Neural crest cell (in vitro differentiated cells): ENCODE measurements at places on chromosomes 4 and X.
A peak's percentile ranks its signal among the peaks of the same experiment; 100 is the strongest.

DNA sequence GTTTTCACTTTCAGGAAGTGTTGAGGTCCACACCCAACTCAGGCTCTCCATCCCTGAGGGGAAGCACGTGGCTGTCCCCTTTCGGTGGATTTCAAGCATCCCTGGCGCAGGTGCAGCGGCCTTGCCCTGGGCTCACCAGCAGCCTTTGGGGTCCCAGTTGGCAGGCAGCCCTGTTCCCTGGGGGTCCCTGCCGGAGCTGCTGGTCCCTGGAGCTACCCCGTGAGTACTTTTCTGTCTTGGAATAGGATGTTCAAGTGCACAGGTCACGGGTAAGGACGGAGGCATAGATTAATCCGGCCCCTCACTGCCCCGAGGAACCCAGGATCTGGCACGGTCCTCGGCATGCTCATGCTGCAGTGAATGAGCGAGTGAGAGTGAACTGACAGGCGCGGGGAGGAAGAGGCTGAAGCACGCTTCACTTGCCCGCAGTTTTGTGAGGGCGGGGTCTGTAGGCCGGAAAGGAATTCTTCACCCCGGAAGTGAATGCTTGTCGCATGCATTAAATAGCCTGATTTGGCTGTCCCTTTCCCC is 117.2 kb upstream of the FAT1 start:
- DNase-seq, result no peak

DNA sequence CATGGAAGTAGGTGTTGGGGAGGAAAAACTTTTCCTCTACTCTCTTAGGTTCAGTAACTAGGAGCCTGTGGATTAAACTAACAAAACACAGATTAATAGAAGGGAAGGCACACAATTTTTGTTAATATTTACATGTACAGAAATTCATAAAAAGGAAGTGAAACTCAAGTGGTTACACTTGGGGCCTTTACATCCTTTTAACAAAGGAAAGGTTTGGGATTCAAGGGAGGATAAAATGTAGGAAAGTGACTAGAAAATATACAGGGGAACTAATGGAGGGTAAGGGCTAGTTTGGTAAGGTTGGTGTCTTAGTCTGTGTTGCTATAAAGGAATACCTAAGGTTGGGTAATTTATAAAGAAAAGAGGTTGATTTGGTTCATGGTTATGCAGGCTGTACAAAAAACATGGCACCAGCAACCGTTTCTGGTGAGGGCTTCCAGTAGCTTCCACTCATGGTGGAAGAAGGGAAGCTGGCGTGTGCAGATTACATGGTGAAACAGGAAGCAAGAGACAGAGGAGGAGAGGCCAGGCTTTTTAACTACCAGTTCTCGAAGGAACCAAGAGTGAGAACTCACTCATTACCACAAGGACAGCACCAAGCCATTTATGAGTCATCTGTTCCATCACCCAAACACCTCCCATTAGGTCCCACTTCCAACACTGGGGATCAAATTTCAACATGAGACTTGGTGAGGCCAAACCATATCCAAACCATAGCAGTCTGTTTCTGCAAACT is 124.4 kb downstream of the CHRDL1 start:
- DNase-seq, result no peak

DNA sequence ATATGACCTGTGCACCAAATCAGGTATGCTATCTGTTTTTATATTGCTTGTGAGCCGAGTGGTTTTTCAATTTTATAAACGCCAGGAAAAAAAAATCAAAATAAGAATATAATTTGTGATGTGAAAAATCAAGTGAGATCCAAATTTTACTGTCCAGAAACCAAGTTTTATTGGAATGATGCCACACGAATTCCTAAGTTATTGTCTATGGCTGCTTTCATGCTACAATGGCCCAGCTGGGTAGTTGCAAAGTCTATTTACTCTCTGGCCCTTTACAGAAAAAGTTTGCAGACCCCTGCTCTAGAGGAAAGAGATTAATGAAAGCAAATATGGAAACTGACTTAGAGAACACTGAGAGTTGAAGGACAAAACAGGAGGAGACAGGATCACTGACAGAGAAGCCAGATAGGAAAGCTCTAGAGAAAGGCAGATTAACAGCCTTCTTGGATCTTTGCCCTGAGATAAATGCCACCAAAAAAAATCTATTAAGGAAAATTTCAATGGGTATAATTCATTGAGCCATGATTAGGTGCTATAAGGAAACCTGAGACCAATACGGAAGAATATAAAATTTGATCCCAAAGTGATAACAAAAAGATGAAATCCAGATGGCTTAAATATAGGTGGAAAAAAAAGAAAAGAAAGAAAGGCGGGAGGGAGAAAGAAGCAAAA is 29.8 kb downstream of the PRSS12 start:
- no peak for DNase-seq

GRCh38 chr4:188439641-188440311 is 300.5 kb downstream of the TRIML1 start:
- no peak for DNase-seq

DNA sequence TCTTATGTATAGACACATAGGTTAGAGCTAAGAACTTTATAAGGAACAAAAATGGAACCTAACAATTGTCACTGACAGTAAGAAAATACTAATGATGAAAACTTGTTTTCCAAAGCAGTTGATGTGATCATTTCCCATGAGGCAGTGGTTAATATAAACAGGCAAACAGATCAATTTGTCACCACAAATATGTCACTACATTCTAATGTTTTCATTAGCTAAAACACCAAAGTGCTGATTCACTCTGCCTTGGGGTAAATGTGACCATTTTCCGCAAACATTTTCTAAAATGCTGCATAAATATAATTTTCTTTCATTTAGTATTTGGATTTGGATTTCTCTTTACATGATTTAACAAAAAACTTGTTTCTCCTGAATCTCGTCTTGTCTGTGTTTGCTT is 408.9 kb upstream of the CTSO start:
- DNase-seq, result no peak

GRCh38 chrX:12974305-12974795 is 560 bp upstream of the TMSB4X start:
- DNase-seq, result peak; percentile 38

DNA sequence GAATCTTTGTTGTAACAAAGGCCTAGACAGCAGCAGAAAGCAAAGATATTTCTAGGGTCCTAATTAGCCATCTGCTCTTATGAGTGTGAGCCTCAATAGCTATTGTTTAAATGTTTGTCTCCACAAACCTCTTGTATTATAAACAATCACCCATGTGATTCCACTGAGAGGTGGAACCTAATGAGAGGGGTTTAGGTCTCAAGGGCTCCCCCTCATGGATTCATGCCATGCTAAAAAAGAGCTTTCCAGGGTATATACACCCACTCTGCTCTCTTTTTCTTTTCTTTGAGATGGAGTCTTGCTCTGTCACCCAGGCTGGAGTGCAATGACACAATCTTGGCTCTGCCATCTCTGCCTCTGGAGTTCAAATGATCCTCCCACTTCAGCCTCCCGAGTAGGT is 42.1 kb downstream of the TRIM61 start:
- DNase-seq, result no peak

- no peak for DNase-seq
Observed at GRCh38 chrX:40734971-40735324, 394 bp downstream of the MED14 start.

DNA sequence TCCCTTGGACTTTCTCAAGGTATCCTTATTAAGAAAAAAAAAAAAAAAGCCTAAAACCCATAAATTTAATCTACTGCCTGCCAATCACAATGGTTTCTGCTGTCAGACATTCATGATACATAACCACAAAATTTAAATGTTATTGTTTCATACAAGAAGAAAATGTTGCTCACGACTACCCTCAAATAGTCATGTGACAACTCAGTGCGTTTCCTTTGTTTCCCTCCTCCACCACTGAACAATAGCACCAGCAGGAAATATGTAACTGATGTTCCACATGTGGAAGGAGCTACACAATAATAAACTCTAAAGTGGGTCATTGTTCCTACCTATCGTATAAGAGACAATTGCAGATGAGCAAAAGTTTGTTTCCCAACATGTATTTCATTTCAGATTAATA is 244.1 kb upstream of the EDNRA start:
- no peak for DNase-seq

DNA sequence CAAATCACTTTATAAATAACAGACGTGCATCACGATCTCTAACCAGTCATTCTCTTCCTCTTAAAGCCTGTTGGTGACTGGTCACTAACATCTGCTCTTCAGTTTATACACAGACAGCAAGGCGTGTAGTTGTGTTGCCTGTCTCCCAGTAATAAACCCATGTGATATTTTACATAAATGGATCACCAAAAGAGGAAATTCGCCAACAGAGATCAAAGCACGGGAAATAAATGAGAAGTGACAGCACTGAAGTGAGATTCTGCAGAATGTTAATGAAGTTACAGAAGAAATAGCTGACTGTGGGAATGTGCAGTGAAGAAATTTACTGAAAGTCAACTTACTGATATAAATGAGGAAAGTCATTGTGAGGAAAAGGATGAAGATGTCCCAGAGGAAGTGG is 47.0 kb downstream of the AFF1 start:
- no peak for DNase-seq
